ENCODE measurements at places on chromosomes 3 and 15.

DNA sequence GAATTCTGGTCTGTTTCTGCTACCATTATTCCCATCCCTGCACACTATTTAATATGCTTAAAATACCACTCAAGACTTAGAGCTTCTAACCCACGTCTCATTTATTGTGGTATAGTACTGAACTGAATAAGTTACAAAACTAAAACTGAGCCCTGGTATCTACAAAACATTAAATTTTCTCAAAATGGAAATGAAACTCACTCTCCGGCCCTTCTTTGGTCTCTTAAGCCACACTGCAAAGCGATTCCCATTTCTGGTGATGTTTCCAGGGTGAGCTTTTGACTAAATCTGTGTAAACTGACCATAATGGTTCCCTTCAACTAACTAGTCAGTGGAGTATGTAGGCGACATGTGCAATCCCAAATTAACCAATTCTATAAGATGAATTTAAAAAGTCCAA, 18.6 kb downstream of the KPNA4 start:
- DNase-seq: no peak

DNA sequence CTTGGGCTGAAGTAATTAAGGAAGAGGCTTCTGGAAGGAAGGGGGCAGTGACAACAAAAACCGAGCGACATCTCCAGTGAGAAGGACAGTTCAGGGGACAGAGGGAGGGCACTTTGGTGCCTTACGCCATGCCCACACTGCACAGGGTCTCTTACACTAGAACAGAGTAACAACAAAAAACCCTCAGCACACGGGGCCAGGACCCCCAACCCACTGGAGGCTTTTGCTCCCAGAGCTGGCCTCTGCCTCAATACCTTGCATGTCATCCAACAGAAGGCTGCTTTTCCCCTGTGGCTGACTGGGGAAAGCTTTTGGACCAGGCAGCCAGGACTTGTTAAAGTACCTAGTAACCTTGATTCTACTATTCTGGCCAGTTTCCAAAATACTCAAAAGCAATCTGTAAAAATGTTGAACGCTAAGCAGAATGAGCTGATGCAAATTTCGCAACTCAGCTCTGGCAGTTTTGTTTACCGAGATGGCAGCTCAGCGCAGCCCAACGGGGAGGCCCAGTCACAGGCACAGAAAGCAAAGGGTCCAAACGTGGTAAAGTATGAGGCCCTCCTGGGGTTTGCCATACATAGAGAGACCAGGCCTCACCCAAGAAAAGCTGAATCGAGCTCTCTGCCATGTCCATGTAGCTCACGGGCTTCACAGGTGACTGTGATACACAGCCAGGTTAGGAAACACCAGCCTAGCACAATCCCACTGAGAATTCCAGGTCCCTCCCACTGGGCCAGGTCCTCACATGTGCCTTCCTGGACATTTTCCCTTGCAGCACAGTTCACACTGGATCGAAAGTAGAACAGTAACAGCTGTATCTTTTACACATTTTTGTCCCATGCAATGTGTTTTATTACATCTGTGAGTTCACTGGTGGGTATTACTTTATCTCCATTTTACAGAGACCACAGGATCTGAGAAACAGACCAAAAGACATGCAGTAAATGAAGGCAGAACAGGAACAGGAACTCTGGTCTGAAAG, 6.0 kb downstream of the CHCHD4 start:
- DNase-seq: no peak

GRCh38 chr15:63045879-63046278, 3.3 kb downstream of the TPM1 start:
- no peak for DNase-seq

DNA sequence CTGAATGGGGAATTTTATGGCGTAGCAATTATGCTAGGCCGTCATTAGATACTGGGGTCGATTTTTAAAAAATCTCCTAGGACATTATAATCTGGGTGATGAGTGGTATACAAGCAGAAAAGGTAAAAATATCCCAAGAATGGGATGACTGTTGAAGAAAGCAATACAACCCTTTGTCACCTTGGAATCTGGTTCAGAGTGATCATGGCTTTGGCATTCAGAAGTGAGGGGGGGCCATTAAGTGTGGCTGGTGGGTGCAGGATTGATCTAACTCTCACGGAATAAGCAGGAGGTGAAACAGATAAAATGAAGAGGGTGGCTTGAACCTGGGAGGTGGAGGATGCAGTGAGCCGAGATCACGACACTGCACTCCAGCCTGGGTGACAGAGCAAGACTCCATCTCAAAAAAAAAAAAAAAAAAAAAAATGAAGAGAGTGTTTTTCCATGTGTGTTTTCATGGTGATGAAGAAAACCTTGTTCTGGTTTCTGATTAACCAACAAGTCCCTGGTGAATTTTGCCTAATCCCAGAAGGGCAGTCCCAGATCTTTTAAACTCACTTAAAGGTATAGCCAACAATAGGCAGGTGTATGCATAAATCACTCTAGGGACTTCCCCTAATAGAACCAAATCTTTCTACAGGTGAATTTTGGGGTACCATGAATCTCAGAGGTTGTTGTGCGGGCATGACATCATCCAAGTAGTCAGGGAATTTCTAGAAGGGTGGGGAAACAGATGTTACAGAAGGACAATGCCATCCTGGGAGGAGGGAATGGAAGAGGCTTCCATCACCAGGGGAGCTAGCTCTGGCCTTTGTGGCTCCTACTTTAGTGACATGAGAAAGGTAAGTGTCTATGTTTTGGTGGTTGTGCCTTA, 3.1 kb upstream of the RAD54L2 start:
- DNase-seq: no peak

DNA sequence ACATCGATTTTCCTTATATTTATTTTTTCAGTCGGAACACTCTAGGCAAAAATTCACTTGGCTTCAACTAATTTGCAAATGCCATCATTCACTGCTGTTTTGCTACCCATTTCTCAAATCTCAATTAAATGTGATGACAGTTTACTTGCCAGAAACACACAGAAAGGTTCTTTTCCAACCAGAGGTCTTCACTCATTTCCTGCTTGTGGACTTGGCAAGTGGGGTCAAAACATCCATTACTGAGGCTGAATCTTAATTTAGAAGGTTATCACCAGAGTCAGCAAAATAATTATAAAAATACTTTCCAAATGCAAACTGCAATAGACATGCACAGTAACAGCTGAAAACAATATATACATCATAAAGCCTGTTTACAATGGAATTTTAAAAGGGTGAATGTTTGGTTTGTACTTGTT, 625.4 kb upstream of the TBL1XR1 start:
- no peak for DNase-seq

- no peak for DNase-seq
Observed at GRCh38 chr15:69389426-69389825, 24.7 kb upstream of the KIF23 start.

GRCh38 chr15:24761704-24762302, 86.2 kb downstream of the NPAP1 start:
- no peak for DNase-seq

Measured in stimulated activated CD8-positive, alpha-beta memory T cell treated with anti-CD3 and anti-CD28 coated beads, Interleukin-2, amount 100 ng/mL, for 1 hour (primary cell).